ENCODE measurements at places on chromosomes 2 and 18.
A peak's percentile ranks its signal among the peaks of the same experiment; 100 is the strongest.

DNA sequence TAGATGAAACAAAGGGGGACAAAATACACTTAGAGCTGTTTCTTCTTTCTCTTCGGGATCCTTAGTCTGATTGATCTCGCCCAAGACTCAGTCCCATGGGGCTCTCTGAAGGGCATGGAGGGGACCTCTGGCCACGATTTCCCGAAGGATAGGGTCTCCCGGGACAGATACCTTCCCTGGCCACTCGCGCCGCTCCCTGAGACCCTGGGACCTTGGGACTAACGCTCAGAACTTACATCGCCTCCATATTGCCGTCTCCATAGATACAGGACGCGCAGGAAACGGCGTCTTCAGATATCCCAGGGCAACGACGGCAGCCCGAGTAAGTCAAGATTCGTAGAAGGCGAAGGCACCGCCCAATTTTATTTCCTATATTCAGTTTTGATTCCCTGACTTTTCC lies at the start of gene CFAP65:
Gene CFAP65 (minus strand): TSS at position 265 of the 400 bp plus-strand sequence. CDS start 2,468 bp downstream, outside the sequence.
- DNase-seq: peak; percentile 44

DNA sequence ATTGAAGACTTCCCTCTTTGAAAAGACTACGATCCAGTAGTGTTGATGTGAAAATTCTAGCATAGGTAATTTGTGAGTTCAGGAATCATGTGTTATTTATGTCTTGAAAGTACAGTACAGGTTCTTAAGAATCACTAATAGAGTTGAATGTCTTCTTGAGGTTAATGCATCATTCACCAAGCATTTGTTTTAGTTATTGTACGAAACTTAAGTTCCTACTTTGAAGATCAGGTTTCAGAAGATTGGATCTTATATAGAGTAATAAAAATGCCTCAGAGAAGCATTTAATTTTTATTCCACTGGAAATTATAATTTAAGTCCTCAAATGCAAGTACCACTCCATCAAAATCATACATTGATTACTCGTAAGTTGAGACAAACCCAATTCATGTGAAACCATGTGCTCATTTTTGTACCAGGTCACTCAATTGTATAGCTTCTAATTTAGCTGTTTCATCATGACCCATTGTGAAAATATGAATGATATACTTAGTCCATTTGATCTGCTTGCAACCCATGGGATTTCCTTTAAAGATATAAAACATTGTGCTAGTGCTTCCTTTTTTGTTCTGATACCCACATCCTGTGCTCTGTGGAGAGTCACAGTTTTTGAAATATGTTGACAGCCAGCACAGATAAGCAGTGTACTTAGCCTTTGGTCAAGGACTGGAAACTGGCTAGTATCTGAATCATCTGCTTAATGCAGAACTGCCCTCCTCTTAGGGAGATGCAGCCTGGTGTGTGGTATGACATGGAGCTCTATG lies 22.5 kb upstream of the RAB27B start:
- DNase-seq: peak; percentile 85

DNA sequence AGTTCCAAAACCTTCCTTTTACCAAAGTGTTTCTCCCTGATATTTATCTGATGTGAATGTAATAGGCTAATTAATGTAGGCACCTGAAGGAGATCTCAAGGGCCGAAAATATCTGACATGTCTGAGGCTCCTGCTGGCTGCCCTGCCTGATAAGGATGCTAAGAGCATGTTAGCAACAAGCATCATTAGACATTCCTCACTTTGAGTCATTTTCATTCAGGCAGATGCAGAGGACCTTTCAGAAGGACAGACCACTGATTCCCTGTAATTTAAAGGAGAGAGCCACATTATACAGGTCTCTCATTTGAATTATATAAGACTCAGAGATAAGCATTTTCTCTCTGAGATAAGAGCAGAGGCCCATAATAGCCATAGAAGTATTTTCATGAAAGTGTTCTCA lies 222.4 kb upstream of the NCKAP5 start:
- peak; percentile 63 for DNase-seq

- no peak for DNase-seq
Measured at GRCh38 chr18:45666520-45666919, 51.2 kb downstream of the SLC14A2 start.

GRCh38 chr2:176079831-176080539 lies 3.8 kb downstream of the EVX2 start:
- DNase-seq: peak; percentile 76

DNA sequence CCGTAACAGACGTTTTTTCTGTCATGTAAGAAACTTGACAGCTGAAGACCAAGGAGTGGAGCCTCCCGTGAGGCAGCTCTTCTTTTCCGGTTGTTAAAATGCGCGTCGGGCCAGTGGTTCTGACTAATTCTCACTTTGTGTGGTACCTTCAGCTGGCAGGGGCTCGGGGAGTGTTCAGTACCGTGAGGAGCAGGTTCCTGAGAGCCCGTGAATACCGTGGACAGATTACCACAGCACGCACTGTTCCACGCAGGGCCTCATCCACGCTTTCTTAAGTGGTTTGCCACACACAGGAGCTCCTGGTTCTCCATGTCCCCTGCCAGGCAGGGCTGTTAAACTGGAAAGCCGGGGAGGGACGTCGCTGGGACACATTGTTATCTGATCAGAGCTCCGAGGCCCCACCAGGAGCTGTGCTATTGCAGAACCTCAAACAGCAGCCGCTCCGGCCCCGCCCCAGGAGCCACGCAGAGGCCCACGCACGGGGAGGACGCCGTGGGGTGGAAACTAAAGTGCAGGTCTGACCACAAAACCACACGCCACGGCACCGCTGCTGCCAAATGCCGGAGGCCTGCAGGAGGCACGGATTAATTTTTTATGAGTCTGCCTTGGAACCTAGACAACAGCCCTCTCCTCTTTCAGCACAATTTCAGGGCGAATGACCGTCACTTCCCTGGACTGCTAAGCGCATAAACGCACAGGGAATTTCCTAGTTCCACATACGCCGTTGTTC lies 43.3 kb downstream of the NFATC1 start:
- DNase-seq: peak; percentile 9

All from EL (cell line).